ENCODE measurements at places on chromosomes 7 and 10.

GRCh38 chr10:24010436-24010970 is 198.4 kb upstream of the KIAA1217 start:
- no peak for DNase-seq

- DNase-seq = no peak
These were observed 200.5 kb upstream of the HPS1 start for GRCh38 chr10:98646998-98647917.

GRCh38 chr7:146378196-146378595 is 261.6 kb downstream of the CNTNAP2 start:
- DNase-seq = no peak

DNA sequence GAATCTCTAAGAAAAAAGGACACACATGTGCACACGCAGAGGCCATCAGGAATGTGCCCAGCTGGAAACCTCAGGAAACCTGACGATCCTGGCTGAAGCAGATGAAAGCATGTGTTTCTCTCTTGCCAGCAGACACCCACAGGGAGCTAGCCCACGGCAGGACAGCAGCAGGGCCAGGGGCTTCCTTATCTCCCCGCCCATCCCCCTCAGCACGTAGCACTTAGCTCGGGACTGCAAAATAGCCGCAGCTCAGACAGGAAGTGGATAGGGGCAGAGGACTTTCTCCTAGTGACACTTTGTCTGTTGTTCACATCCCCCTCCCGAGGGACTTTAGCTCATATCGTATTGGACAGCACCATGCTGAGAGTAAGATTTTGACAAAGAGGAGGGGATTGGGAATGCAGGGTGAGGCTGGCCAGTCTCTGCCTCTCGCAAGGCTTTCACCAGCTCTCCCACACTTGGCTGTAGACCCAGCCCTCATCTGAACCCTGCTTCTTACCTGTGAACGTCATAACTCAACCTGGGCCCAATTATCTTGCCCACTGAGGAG is 63.8 kb downstream of the MKI67 start:
- peak; percentile 39 for DNase-seq

- peak; percentile 24 for DNase-seq
These were observed 41.9 kb downstream of the CALML3 start for GRCh38 chr10:5566614-5567013.

DNA sequence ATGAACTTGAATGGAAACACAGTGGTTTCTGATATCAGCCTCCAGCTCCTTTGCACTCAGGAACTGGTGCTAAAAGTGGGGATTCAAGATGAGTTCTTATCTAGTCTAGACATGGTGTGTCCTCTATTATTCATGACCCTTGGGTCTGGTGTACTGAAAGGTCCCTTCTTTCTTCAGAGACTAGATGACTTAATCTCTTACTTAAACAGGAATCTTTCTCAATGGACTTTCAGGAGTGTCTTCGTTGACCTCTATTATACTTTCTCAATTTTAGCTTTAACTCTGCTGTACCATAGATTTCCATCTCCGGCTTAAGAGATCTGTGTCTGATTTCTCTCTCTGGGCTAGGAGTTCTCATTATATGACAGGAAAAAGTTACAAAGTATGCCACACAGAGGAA is 83.5 kb upstream of the INHBA start:
- DNase-seq = no peak

GRCh38 chr7:101373812-101374614 is 11.3 kb downstream of the COL26A1 start:
- DNase-seq = no peak

GRCh38 chr7:127674361-127674760 is 22.4 kb downstream of the SND1 start:
- no peak for DNase-seq

DNA sequence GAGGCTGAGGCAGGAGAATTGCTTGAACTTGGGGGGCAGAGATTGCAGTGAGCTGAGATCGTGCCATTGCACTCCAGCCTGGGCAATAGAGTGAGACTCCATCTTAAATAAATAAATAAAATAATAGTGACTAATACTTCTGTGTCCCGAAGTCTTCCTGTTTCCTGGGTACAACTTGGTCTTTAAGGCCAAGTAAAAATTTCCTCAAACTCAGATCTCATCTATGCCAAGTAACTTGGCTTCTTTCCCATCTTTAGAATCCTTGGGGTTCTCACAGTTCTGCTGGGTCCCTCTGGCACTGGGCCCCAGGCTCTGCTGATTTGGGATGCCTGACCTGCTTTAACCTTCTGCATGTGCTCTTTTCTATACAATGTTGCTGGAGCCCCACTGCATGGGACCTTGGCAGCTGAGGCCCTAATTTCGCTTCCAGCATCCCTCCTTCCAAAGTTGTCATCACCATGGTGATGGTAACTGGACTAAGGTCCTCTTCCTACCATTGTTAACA is 22.7 kb upstream of the AKR1B10 start:
- DNase-seq = no peak

- no peak for DNase-seq
These were observed 145.0 kb downstream of the WDR37 start for GRCh38 chr10:1200866-1201807.

DNA sequence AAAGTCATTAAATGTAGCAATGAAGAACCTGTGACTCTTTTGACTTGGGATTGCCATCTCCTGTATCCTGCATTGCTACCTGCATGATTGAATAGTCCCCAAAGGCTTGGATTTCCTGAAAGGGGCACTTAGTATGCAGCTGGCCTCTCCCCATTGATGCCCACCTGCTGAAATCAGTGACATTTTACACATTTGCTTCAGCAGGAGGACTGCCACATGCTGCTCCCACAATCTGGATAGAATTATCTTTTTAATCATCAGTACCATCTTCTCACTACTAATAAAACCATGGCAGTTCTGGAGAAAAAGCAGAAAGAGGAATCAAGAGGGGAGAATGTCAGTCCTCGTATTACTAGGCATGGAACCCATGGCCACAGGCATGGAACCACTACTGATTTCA is 67.8 kb downstream of the SLC13A1 start:
- DNase-seq = no peak

DNA sequence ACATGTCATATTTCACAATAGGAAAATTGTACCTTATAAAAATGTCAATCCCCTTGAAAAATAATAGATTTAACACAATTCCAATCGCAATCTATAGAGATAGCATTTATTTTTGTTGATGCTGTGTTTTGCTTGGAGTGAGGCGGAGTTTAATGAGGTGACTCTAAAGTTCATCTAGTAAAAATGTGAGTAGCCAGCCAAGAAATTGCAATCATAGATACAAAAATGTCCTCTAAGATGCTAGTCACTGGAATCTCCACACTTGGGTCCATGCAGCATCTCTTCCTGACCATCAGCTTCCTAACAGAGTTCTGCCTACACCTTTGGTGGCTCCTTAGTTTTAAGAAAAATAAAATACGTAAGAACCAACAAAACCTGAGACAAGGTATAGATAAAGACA is 44.9 kb downstream of the GLI3 start:
- no peak for DNase-seq

DNA sequence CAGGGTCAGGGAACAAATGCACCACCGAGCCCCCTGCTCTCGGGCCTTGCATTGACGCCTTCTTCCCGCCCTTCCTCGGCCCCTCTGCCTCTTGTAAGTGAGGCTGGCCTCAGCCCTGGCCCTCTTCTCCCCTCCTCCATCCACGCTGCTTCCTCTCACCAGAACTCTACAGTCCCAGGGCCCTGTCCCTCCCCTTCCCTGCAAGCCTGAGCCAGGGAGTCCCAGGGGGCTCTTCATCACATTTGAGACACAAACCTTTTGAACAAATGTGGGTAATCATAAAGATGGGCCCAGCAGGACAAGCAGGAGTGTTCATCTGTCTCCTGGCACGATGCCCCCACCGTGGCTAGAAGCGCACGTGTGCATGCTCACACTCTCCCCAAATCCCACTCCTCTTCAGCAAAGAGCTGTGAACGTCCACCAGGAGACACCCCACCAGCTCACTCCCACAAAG is 57.7 kb downstream of the SLIT1 start:
- DNase-seq = no peak

DNA sequence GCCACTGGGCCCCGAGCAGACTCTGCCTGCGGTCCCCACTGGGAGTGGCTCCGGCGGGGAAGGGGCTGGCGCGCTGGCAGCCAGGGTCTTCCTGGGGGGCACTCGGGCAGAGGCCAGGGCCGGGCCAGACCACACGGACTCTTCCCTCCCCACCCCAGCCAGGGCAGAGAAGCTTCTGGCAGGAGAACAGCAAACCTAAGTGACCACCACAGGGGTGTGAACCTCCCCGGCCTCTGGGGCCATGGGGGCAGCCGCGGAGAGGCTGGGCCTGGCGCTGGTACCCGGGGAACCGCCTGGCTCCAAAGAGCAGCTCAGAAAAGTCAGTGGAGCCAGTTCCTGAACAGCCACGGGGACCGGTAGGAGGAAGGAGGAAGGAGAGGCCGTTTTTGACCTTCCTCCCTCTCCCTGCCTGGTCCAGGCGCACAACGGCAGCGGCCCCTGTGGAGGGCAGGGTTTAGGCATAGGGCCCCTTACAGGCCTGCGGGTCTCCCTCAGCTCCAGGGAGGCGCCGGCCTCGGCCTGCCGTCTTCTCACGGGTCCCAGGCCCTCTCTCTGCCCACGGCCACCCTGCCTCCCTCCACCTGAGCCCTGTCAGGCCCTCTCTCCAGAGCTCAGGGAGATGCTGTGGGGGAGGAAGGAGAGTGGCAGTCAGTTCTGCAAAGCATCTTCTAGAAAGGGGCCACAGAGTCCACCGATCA is 51.8 kb downstream of the TMEM209 start:
- DNase-seq = no peak

DNA sequence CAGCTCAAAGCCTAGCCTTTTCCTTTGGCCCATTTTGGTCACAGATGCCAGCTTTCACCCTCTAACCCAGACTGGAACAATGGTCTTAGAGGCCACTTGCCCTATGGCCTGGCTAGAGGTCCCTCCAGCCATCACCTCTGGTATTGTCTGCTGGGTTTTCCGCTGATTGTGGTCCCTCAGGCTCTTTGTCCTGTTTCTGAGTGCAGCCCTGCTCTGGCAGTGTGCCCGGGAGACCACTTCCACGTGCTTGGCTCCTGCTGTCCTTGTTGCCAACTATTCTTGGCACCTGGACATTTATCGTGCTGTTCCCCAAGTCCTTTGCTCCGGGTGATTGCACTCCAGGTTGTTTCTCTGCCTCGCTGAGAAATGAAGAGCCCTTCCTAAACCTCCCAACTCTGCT is 53.3 kb upstream of the FAM180A start:
- DNase-seq = no peak

GRCh38 chr7:127751490-127752448 is 99.8 kb downstream of the SND1 start:
- no peak for DNase-seq

DNA sequence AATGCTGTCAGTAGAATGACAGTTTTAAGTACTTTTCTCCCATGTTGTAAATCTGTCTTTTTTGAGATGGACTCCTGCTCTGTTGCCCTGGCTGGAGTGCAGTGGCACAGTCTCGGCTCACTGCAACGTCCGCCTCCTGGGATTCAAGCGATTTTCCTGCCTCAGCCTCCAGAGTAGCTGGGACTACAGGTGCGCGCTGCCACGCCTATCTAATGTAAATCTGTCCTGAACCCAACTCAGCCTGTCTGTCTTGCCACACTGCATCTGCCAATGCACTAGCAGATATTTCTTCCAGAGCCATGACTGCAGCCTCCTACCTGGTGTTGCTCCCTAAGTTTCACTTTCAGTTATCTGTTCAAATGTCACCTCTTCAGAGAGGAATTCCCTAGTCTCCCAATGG is 264.1 kb downstream of the PHF14 start:
- no peak for DNase-seq

GRCh38 chr7:1513657-1514095 is 9.5 kb upstream of the INTS1 start:
- no peak for DNase-seq

- peak; percentile 21 for DNase-seq
These were observed 358.4 kb downstream of the KCNMA1 start for GRCh38 chr10:77279207-77279606.

DNA sequence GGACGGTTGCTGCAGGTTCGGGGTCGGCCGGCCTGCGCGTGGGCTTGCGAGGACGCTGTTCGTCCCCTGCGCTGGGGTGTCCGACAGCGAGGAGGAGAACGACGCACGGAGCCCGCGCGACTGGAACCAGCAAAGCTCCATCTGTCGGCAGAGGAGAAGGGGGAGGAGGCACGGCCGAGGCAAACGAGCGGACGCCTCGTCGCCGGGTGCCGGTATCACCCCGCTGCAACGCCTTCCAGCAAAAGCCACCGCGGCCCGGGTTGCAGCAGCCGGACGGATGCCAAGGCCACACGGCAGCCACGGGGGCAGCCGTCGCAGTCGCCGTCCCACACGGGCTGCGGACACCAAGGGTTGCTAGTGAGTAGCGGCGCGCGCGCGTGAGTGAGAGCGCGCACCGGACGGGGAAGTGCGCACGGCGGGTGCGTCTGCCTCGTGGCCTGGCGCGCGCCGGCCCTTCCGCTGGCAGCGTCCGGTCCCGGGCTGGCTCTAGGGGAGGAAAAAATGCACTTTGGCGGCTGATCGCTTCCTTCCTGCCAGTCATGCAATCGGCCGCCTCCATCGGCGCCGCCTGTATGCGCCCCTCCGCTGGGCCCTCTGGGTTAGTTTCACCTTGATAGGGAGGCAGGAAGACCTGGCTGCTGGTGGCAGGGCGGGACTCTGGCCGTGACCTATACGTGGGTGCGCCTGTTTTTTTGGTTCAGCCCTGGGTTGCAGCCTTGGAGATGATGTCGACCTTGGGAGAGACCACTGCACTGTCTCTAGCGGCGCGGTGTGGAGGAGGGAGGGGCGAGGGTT is 434 bp downstream of the STAMBPL1 start:
- DNase-seq = peak; percentile 92

GRCh38 chr7:119545118-119545517 is 727.9 kb upstream of the KCND2 start:
- DNase-seq = peak; percentile 3

- no peak for DNase-seq
These were observed 49.6 kb upstream of the SORCS3 start for GRCh38 chr10:104591441-104591840.

DNA sequence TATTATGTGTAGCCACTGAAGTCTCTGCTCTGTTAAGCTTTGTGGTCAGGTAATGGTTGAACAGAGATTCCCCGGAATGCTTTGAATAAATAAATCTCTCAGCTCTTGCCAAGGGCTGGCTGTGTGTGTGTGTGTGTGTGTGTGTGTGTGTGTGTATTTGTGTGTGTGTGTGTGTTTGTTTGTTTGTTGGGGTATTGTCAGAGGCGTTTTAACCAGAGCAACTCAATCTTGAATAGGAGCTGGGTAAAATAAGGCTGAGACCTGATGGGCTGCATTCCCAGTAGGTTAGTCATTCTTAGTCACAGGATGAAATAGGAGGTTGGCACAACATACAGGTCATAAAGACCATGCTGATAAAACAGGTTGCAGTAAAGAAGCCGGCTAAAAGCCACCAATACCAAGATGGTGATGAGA is 256.2 kb upstream of the CACNA2D1 start:
- no peak for DNase-seq

GRCh38 chr7:106050746-106051117 is 61.4 kb downstream of the SYPL1 start:
- DNase-seq = no peak

GRCh38 chr7:80467069-80467468 is 44.8 kb downstream of the GNAT3 start:
- DNase-seq = no peak

- DNase-seq = no peak
These were observed 130.1 kb downstream of the ELMO1 start for GRCh38 chr7:37318541-37318940.
